ENCODE measurements at places on chromosomes 6 and 20.
A peak's percentile ranks its signal among the peaks of the same experiment; 100 is the strongest.

DNA sequence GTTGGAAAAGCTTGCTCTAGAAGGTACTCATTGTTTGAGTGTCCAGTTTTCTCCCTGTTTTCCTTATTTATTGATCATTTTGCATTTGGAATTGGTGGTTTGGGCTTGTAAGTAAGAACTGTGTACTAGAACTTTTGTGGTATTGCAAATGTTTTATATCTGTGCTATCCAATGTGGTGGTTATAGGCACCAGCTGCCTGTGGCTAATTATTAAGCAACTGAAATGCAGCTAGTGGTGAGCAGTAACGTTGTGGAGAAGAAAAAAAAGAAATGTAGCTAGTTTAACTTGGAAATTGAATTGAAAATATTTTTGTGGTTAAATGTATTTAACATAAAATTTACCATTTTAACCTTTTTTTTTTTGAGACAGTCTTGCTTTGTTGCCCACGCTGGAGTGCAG lies 50.7 kb upstream of the MAPK13 start:
- no peak for DNase-seq

DNA sequence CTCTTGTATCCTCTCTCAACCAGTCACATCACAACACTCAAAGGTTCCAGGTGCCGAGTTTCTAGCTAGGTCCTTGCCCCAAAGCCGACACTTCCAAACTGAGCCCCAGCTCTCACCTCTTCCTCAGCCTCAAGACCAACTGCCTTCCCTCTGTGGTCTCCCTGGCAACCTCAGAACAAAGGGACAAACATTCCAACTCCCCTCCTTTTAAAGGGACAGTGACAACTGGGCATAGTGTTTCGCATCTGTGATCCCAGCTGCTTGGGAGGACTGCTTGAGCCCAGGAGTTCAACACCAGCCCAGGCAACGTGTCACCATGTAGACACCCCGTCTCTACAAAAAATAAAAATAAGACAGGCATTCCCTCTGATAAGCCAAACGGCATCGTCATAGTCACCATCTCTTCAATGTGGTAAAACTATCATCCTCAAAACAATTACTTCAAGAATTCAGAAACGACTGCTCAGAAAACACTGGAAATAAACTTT lies 11.3 kb downstream of the DIDO1 start:
- DNase-seq: peak; percentile 33

DNA sequence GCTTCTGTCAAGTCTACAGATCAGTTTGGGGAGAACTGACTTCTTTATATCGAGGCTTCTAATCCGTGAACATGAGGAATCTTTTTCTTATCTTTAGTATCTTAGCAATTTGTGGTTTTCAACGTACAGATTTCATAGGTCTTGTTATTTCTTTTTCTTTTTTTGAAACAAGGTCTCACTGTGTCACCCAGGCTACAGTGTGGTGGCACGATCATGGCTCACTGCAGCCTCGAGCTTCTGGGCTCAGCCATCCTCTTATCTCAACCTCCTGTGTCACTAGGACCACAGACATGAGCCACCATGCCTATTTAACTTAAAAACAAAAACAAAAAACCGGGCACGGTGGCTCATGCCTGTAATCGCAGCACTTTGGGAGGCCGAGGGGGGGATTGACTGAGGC lies 29.3 kb downstream of the DNAJC5 start:
- DNase-seq: no peak

GRCh38 chr20:9632991-9633390 lies 118.6 kb downstream of the LAMP5 start:
- DNase-seq: no peak

GRCh38 chr6:149471801-149472200 lies 13.0 kb downstream of the ZC3H12D start:
- no peak for DNase-seq

DNA sequence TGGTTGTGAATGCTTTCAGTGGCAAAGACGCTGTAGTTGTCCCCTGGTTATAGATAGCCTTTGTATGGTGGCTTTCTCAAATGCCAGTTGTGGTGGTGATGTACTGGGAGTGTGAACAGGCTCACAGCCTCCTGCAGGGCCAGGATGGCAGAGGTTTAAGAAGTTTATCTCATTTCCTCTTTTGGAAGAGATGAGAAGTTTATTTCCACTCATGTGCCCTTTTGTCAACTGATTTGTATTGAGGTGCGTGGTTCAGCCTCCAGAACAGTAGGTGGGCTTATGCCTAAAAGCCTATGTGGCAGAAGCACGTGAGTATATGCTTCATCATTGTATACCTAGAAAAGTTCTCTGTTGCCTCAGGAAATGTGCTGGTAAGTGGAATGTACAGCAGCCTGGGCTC lies 13.7 kb upstream of the ZFP57 start:
- no peak for DNase-seq

DNA sequence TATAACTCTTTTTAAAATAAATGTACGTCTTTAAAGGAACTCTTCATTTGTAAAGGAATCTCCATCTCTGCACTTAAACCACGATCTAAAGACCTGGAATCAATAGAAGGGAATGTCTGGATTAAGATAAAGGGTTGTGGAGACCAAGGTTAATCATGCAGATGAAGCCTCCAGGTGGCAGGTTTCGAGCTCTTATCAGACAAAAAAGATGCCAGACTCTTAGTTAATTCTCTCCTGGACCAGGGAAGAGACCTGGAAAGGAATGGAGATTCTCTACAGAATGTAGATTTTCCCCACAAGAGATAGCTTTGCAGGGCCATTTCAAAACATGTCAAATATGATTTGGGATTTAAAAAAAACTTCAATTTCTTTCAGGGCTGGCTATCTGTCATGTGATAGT lies 71.5 kb upstream of the SSTR4 start:
- DNase-seq: no peak

DNA sequence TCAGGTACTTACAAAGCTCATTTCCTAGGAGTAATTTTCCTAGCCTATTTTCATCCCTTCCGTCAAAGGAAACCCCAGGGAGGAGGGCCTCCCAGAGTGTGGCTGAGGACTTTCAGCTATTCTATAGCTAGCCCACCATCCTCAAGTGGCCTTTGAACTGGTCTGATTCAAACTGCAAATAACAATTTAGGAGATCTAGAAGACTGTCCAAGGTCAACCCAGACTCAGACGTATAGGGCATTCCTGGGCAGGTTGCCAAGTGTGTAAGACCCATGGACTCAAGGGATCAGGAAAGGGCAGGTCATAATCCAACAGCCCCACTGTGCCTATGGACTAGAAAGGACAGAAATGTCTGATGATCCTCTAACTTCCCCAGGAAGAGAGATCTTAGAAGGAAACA lies 2.1 kb upstream of the RRAGD start:
- DNase-seq: no peak

DNA sequence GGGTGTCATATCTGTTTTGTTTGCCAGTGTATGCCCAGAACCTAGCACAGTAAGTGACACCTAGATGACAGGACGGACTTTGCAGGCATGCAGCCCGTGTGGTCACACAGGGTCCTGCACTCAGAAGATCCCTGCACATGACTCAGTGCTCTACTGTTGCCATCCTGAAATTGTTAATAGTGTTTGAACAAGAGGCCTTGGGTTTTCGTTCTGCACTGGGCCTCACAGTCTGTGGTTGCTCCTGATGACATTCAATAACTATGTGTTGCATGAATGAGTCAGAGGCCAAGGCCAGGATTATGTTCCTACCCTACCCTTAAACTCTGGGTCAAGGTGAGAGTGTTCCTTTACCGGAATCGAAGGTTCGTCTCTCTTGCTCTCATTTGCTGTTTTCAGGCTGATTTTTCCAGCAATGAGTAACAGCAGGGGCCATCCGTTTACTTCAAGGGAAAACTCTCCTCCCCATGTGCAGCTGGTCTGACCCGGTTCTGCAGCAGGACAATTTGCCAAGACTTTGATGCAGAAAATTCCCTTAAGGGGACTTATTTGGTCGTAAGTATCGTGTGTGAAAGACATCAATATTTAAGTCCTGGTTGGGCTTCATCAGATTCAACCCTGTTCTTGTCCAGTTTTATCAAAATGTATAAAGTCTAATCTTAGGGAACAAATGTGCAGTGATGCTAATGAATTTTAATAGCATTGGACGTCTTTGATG lies 13.0 kb upstream of the PFDN4 start:
- no peak for DNase-seq

- no peak for DNase-seq
Measured at GRCh38 chr6:56911847-56912246, 43.1 kb upstream of the BEND6 start.

- no peak for DNase-seq
Measured at GRCh38 chr6:20432692-20433091, 31.0 kb downstream of the E2F3 start.

DNA sequence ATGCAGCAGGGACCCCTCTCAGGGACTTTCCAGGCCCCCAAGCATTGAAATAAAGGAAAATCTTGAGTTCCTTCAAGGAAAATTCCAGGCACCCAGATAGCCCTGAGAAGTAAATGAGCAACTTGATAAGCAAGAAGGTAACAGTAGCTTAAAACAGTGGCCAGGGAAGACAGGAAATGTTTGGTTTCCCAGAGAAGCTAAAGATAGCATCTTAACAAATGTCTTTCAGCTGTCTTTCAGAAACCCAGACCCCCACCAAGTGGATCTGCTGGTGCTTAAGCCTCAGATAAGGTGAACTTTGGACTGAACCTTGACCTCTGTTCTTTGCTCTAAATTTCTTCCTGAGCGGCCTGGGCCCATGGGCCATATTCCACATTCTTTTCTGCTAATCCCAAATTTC lies 117.8 kb upstream of the CST7 start:
- DNase-seq: no peak

GRCh38 chr6:54958446-54958845 lies 111.9 kb downstream of the FAM83B start:
- DNase-seq: no peak

DNA sequence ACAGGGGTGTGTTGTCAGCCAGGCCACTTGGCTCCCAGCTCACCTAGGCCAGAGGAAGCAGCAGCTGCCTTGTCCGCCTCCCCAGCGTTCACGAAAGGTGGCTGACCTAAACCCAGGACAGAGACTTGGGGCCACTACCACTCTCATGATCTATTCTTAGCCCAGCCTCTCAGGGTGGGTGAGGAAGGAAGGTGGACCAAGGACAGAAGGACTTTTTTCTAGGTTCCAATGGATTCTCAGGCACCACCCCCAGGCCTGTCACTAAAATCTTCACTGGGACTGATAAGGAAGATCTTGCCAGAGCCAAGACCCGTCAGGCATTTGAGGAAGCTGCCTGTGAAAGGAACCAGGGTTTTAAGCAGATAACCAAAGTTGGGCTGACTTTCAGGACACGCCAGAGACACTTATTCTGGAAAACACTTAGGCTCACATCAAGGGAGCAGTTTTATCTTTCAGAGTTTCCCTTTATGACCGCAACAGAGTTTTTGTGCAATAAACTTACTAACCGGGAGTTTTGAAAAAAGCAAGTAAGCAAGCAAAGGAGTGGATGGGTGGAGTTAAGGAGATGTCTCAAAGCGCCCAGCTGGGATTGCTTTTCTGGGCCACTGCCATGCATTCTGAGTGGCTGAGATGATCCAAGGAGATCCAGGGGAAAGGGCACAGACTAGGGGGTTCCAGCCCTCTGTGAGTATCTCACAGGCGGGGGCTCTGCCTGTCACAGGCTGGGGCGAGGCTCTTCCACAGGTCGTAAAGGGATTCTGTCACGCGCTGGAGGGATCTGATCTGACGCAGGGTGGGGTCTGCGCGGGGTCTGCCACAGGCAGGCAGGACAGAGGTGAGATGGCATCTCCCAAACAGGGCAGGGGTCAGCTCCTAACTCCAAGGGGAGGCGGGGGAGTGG lies 989 bp downstream of the FITM2 start:
- no peak for DNase-seq

DNA sequence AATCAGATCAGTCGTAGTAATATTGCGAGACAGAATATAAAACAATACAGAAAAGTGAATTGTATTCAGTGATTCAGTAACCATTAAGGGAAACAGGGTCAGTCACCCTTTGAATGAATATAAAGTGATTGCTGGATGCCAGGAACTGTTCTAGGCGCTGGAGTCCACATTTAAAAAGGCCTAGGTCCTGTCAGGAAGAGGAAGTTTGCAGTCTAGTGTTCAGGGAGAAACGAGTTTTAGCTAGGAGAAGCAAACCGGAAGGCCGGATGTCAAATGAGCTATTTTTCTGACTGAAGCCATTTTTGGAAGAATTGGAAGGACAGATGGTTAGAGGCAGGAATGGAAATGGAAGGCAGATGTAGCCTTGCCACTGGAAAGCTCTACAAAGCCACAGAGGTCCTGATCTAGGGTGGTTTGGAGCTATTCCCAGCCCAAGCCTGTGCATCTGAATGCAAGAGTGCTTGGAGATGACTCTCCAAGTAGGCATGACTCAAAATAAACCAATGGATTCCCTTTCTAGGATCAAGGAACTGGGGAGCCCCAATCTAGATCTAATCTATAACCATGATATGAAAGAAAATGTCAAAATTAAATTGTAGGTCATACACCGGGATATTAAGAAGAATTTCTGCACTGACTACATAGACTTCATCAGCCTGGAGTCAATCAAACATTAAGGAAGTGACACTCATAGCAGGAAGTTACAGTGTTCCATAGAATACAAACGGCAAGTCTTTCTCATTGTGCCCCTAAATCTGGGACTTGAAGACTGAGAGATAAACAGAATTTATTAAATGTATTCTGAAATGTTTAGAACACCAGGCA lies 36.8 kb upstream of the CDKAL1 start:
- no peak for DNase-seq

- no peak for DNase-seq
Measured at GRCh38 chr6:106056746-106057390, 29.3 kb upstream of the PRDM1 start.

DNA sequence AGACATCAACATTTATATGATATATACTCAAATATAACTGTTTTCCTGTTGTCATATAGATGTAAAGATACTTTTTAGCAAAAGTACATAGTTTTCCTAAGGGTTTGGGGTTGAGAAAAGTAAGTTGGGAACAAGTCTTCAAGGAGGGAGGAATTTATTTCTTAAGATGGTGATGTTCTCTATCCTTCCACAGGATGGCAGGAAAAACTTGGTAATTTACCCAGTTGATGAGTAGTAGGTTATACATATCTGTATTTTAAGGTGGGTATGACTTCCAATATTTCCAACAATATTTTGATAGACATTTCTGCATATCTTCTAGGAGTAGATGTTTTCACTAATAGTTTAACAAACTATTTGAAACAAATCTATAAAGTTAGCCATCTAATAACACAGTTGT lies 254.4 kb downstream of the RIMS1 start:
- DNase-seq: no peak

- no peak for DNase-seq
Measured at GRCh38 chr6:21707524-21708319, 114.2 kb downstream of the SOX4 start.
